ENCODE measurements at places on chromosomes 2 and 18. TPM values are rescaled to one million over a fixed set of nuclear protein-coding genes. Genes with fewer than 3 reads are reported as not detected.

Gene MROH2A
- total RNA-seq: 2.5 TPM

Gene FHOD3
- 33.0 TPM for total RNA-seq

Gene PRKCE
- 15.7 TPM for total RNA-seq

Gene RBM44
- total RNA-seq: 4.0 TPM

Gene DUSP2
- total RNA-seq: 8.0 TPM

Gene CYB5A
- 37.0 TPM for total RNA-seq

Gene PNO1
- total RNA-seq: 15.5 TPM

DNA sequence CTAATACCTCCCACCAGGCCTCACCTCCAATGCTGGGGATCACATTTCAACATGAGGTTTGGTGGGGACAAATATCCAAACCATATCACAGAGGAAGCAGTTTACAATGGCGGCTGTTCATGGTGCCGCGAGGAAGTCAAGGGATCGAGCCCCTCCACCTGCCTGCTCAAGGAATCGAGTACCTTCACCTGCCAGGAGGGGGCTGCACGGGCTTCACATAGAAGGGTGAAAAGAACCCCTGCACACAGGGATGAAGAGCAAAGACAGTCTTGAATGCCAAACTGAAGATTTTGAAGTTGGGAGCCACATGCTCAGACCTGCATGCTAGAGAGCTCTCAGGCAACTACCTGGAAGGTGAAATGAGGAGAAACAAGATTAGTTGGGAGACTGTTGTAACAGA lies 110.3 kb downstream of the KCNF1 start:
- no peak for DNase-seq

DNA sequence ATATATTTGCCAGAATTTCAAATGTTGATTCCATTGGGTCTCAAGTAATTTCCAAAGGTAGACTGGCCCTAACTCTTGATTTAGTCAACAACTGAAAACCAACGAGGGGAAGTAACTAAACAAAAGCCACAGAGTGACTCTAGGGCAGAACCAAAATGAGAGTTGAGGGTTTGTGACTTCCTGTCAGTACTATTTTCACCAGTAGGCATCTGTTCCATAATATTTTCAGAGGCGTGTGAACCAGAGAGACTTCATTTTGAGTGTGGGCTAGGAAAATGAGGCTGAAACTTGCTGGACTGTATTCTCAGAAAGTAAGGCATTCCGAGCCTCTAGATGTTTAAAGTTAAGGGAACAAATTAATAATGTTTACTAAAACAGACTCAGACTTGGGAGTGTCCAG lies 70.6 kb downstream of the GDF7 start:
- DNase-seq: no peak

- DNase-seq: no peak
Observed at GRCh38 chr18:62446511-62446910, 76.3 kb upstream of the ZCCHC2 start.

GRCh38 chr18:50558948-50559751 lies 737 bp upstream of the MAPK4 start:
- DNase-seq: no peak

DNA sequence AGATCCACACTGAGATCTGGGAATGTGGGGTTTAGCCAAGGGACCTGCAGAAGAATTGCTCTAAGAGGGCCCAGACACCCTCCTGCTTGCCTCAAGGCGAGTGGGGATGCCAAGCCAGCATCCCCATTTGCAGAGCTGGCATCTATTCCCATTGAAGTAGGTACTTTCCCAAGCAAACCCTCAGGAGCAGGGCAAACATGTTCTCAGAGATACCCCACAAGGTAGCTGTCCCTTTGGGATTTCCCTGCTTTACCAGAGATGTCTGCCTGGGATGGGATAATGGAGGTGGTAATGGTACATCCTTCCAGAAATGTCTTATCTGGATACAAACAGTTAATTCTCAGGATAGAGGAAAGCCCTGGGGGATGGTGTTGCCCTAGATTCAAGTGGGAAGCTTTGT lies 51.2 kb downstream of the GYPC start:
- no peak for DNase-seq

DNA sequence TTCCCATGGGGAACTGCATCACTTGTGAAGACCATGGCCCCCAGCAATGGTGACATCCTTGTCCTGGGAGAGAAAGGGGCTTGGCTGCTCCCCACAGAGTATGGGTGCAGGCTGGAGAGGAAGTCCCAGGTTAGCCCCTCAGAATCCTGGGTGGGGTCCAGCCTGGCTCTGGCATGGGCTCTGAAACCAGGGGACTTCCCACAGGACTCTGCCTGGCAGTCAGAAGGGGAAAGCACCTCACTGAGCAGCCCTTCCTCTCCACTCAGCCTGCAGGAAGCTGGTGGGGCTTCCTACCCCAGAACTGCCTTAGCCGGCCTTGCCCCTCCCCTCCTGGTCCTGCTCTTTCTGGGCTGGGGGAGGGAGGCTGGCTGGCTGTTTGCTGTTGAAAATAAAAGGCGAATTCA lies 3.7 kb downstream of the NEURL3 start:
- no peak for DNase-seq

DNA sequence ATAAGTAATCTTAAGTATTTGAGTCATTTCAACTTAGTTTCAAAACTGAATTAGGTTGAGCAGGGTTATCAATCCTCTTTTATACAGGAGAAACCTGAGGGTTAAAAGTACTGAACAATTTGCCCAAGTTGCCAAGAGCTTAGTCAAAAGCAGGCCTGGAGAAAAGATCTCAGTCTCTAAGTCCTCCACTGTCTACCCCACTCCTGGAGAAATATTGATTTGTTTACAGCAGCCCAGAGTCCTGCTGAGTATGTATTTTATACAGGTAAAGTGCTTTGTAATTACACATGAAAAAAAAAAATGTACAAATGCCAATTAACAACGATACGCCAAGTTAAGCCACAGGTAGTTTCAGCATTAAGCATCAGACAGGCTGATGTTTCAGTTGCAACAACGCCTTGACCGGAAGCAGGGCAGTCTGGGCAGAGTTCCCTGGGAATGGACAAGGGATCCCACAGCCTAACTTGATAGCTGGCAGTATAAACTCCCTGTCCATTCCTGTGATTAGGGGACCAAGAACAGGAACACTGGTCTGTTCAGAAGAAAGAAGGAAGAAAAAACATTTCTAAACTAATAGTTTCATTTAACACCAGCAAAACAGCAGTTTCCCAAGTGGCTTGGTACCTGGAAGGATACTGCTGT lies 132.9 kb downstream of the MYO5B start:
- DNase-seq: no peak

- no peak for DNase-seq
Observed at GRCh38 chr18:46182633-46183358, 78.6 kb downstream of the HAUS1 start.

GRCh38 chr2:238441262-238442114 lies 14.8 kb downstream of the ASB1 start:
- DNase-seq: peak; percentile 15

GRCh38 chr2:15909157-15909556 lies 31.2 kb upstream of the MYCN start:
- DNase-seq: no peak
